ENCODE measurements at places on chromosomes 6 and 20. TPM values are rescaled to one million over a fixed set of nuclear protein-coding genes. Genes with fewer than 3 reads are reported as not detected.

MOCS3 gene
- 3.2 TPM for total RNA-seq

NRN1 gene
- total RNA-seq = 35.9 TPM

DNA sequence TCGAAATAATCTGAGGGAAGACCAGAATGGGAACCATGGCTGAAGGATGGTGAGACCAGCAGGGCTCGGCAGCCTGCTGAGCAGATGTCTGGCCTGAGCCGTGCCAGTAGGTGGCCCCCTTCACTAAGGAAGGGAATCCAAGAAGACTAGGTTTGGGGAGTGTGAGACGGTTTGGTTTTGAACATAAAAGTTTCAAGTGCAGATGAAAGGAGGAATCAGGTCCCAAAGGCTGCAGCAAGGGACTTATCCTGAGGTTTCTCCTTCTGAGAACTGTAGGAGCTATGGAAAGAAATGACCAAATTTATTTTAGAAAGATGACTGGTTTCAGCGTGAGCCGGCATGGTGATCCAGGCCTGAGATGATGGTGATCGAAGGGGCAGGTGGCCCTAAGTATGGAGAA, 4.6 kb upstream of the OSER1 start:
- peak; percentile 83 for DNase-seq

SLC35D3 gene
- total RNA-seq = not detected

GRCh38 chr20:13638162-13638495, 603 bp downstream of the TASP1 start:
- DNase-seq = no peak

LY6G5B gene
- 19.6 TPM for total RNA-seq

DNA sequence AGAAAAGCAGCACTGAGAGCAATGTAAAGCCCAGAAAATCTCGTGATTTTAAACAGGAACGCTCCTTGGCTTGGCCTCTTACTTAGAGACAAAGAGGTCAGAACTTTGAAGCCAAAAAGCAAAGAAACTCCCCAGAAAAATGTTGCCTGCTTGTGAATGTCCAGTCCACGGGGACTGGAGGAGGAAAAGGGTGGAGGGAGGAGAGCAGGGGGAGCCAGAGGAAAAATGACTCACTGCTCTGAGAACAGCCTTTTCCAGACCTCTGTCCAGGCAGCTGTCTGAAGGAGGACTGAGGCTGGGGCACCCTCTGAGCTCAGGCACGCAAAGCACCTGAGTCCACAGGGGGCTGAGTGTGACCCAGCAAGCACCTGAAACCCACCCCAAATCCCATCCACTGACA, 64.7 kb downstream of the TRAM2 start:
- DNase-seq = peak; percentile 82

GRCh38 chr6:109840796-109841195, 137.3 kb upstream of the GPR6 start:
- DNase-seq = no peak

DNA sequence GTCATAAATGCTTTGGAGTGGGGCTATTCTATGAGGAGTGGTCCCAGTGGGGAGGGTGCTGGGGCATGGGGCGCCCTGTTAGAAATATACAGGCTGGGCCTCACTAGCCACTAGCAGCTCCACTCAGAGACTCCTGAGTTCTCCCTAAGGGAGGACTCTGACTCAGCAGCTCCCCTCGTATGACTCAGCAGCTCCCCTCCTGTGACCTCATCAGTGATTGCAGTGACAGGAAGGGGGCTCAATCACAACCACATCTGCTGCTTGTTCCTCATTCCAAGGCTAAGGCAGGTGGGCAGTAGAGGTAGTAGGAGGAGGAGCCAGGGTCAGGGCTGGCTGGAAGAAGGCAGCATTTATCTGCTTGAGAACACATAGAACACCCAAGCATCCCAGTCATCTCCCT, 73.7 kb downstream of the PRND start:
- peak; percentile 61 for DNase-seq

GRCh38 chr6:167027308-167027707, 28.1 kb downstream of the CEP43 start:
- no peak for DNase-seq

LCA5 gene
- total RNA-seq = 7.6 TPM

DNMT3B gene
- total RNA-seq = 1.9 TPM

ATP6V1G2 gene
- total RNA-seq = 1.3 TPM

SGK1 gene
- total RNA-seq = 89.7 TPM

CTNNBL1 gene
- 44.6 TPM for total RNA-seq

GRCh38 chr6:107495196-107495643, 5.3 kb downstream of the SOBP start:
- no peak for DNase-seq

CLDN20 gene
- not detected for total RNA-seq

DNA sequence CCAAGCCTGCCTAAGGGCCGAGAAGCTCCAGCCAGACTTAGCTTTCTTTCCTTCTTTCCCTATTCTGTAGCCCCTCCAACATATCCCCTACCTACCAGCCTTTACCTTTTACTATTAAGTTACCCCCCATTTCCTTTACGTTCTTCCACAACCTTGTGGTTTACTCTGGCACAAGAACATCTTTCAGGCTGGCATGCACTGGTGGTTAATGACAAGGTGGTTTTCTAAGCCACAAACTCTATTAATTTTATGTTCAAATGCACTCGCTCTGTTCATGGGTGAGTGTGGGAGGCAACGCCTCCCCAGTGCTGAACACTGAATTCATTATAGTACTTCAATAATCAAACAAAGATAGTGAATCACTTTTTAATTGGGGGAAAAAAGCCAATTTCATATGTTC, 64.4 kb downstream of the TRERF1 start:
- DNase-seq = no peak

DNA sequence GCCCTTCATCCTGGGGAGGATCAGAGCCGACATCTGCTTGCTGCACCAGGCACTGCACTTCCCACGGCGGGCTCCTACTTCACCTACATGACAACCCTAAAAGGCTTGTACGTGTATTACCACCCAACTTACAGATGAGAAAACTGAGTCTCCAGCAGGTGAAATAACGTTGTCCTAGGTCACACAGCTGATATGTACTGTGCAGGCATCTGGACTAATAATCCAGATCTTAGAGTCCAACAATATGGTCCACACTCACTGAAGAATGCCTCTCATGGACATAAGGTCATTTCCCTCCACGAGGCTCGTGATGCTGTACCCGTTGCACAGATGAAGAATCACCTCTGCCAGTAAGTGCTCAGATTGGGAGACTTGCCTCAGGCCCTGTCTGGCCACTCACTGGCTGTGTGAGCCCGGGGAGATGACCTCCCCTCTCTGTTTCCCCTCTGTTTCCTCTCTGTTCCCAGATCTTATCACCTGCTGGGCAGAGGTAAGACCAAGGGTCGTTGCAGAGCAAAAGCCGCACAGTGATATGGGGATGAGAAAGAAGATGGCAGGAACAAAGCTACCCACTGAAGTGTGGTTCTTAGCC, 32.1 kb downstream of the TGM2 start:
- no peak for DNase-seq

- DNase-seq = peak; percentile 69
Measured at GRCh38 chr6:46217671-46218131, 46.9 kb upstream of the ENPP5 start.

ZNF343 gene
- total RNA-seq = 15.0 TPM

- DNase-seq = peak; percentile 97
Measured at GRCh38 chr6:108560463-108561308, at the start of gene FOXO3. Gene FOXO3 (plus strand): TSS chr6:108560917. CDS start chr6:108561209, 292 bp downstream.

FLRT3 gene
- total RNA-seq = 0.75 TPM

GRCh38 chr6:81793821-81794475, 41.5 kb upstream of the TENT5A start:
- DNase-seq = no peak

DNA sequence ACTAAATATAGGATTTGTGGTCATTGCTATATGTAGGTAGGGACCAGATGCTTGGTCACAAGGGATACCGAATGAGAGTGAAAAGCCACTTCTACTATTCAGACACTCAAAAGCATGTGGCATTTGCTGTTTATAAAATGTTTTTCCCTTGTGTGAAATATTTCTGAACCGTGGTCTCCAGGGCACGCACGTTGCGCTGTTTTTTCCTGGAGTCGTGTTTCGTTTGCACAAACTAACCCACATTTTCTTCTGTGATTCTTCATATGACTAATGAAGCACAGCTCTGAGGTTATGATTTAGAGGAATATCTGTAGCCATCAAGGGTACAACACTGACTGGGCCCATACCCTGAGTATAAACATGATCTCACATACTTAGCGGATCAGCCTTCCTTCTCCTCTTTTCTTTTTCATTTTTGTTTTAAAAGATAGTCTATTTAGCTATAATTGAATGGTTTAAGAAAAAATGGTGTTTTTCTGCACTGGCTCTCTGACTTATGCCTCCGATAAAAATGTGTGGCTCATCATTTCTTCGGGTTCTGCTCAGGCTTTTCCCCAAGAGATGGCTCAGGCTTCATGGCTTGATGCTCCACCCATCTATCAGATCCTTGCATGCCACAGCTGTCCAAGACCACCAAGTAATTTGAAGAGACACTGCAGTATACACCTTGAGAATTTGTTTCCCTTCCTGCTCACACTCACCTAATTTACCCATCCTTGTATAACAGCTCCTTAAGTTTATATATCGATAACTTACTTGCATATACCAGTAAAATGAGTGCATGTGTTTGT, 59.9 kb upstream of the HBS1L start:
- DNase-seq = no peak

ZSCAN9 gene
- total RNA-seq = 15.4 TPM

GRCh38 chr6:114061116-114061515, 90.2 kb upstream of the HDAC2 start:
- DNase-seq = no peak

FAM162B gene
- 3.2 TPM for total RNA-seq

- DNase-seq = no peak
Measured at GRCh38 chr6:86936834-86937218, 502 bp upstream of the HTR1E start.

GRCh38 chr6:41201764-41202173, 820 bp upstream of the TREML2 start:
- no peak for DNase-seq

TREM1 gene
- 18.4 TPM for total RNA-seq

- DNase-seq = no peak
Measured at GRCh38 chr20:46592580-46593362, 42.3 kb upstream of the OCSTAMP start.

DNA sequence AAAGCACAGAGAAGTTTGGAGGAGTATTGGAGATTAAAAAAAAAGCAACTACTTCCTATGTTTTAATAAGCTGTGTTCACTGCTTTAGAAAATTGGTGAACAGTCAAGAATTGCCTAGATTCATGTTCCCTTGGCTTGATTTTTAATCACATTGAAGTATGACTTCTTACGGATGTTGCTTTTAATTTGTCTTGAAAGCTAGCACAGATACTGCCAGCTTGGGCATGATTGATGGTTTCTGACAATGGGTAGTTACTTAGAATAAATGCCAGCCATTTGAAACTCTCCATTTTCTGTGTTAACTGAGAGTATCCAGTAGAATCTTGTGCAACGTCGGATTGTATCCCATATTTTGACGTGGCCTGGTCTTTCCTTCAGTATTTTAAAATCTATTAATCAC, 178.0 kb downstream of the DTNBP1 start:
- no peak for DNase-seq
